Body of pancreas (tissue), 4 donors: ENCODE measurements at places on chromosomes 2 and 18.

GRCh38 chr2:200199576-200200263 is 106.8 kb upstream of the SPATS2L start:
- H3K27ac ChIP-seq: no peak overlapping the region
- no peak overlapping the region for H3K4me3 ChIP-seq
- no peaks in the 10 kb centered on the region for H3K36me3 ChIP-seq
- DNase-seq: no peak
- no peaks in the 10 kb centered on the region for H3K4me1 ChIP-seq

GRCh38 chr2:195413422-195413821 is 243.6 kb upstream of the SLC39A10 start:
- no peaks in the 10 kb centered on the region for H3K36me3 ChIP-seq
- no peak for DNase-seq
- no peaks in the 10 kb centered on the region for H3K4me1 ChIP-seq
- no peak overlapping the region for H3K27ac ChIP-seq
- no peaks in the 10 kb centered on the region for H3K27me3 ChIP-seq

DNA sequence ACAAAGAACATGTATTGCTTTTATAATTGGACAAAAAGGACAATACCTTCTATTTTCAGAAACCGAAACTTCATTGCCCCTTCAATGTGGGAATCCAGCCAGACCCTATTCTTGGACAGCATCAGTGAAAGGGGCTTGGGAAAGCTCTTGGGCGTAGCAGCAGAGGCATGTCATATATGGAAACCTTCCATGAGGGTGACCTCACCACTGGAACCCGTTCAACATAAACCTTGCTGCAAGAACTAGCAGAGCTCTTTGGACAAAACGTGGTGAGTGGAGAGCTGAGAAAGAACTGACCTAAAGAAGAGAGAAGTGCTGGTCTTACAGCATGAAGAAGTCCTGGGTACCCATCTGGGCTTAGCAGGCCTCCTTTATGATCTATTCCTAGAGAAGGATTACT is 22.7 kb upstream of the ACTG2 start:
- H3K4me3 ChIP-seq: no peak overlapping the region
- H3K27ac ChIP-seq: no peak overlapping the region
- no peak for DNase-seq
- H3K36me3 ChIP-seq: peaks cover 2% of the 10 kb centered on the region

GRCh38 chr2:21818212-21818795 is 694.5 kb downstream of the TDRD15 start:
- no peaks in the 10 kb centered on the region for H3K27me3 ChIP-seq
- H3K4me3 ChIP-seq: no peak overlapping the region
- no peaks in the 10 kb centered on the region for H3K36me3 ChIP-seq
- H3K27ac ChIP-seq: no peak overlapping the region
- DNase-seq: no peak
